Esophagus squamous epithelium (tissue), 5 donors: ENCODE measurements at places on chromosomes 12 and 14. TPM values are rescaled to one million over a fixed set of nuclear protein-coding genes. Genes with fewer than 3 reads are reported as not detected.

Gene NFATC4
- 22.5 TPM for total RNA-seq

Gene RASSF9
- 17.4 TPM for total RNA-seq

Gene KLRC3
- not detected for total RNA-seq

Gene GARIN6
- total RNA-seq = not detected

Gene TAS2R8
- not detected for total RNA-seq

Gene PPP4R4
- total RNA-seq = 0.08 TPM

Gene CSRP2
- total RNA-seq = 66.6 TPM

Gene DHH
- 0.21 TPM for total RNA-seq

Gene LRRC43
- 0.70 TPM for total RNA-seq

Gene JKAMP
- total RNA-seq = 43.7 TPM
